ENCODE measurements at places on chromosomes 13 and 19.

- no peak for DNase-seq
Measured at GRCh38 chr13:25175431-25175830, 3.3 kb upstream of the AMER2 start.

GRCh38 chr19:38044267-38045111, 137.5 kb downstream of the SIPA1L3 start:
- no peak for DNase-seq

GRCh38 chr13:55073000-55073399, 2044.4 kb downstream of the OLFM4 start:
- DNase-seq = no peak

- peak; percentile 59 for DNase-seq
Measured at GRCh38 chr19:5790559-5791520, at the start of gene DUS3L. DUS3L (minus strand) TSS chr19:5791163; CDS start chr19:5791141, 22 bp downstream.

DNA sequence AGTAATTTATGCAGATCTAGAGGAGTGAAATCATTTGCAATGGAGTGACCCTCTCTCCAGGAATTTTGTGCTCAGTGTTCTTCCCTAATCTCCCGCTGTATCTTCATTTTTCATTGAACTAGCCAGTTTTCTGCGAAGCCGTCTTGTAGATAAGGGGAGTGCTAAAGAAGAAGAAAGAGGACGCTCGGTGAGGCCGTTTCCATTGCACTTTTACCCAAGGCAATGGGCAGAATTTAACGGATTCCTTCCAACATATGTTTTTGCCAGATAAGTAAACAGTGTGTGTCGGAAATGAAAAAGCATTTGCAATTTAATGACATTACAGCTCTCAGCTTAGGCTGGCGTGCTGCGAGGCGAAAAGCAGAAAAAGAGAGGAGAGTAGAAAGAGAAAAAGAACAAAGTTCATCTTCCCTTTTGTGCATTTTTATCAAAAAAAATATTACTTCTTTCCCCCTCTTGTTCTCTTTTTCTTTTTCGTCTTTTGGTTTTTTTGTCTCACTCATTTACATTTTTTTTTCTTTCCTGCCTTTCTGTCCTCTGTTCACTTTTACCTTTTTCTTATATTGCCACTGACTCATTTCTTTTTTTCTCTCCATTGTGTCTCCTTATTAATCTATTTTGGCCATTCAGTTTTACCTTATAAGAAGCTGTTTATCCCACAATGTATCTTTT, 49.9 kb downstream of the SOX21 start:
- DNase-seq = no peak

DNA sequence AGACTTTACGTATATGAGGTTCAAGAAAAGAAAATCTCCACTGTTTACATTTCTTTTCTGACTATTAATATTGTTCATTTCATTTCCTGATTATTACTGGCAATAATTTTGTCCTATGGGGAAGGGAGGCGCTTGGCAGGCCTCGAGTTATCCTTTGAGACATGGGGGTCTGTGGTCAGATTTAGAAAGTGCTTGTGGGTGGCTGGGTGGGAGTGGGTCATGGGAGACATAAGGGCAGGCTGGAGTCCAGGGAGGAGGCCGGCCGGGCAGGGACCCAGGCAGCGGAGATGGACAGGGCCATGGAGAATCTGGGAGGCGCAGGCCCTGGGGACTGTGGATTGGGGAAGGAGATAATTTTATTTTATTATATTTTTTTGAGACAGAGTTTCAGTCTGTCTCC, 40.1 kb downstream of the LTBP4 start:
- DNase-seq = no peak

DNA sequence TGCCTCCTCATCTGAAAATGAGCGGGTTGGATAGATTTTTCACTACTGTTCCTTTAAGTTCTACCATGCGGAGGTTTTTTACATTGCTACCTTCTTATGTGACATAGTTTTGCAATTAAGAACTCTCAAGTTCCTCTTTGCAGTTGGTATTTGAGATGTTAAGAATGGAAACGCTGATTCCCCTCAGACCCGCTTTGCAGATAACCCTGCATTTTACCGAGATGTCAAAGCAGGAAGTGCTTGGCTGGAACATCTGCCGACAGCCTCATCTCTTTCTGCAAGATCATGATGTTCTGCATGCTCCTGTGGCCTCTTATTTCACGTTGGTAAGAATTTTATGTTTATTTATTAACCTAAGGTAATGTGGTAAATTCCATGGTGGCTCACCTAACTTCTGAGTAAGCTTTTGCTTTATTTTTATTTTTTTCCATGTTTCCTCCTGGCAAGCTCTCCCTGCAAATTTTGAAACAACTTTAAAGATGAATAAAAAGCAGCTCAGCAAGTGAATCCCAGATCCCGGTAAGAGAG, 22.5 kb downstream of the PABPC3 start:
- DNase-seq = no peak

GRCh38 chr13:49146950-49147355, 73.2 kb upstream of the MLNR start:
- DNase-seq = no peak

DNA sequence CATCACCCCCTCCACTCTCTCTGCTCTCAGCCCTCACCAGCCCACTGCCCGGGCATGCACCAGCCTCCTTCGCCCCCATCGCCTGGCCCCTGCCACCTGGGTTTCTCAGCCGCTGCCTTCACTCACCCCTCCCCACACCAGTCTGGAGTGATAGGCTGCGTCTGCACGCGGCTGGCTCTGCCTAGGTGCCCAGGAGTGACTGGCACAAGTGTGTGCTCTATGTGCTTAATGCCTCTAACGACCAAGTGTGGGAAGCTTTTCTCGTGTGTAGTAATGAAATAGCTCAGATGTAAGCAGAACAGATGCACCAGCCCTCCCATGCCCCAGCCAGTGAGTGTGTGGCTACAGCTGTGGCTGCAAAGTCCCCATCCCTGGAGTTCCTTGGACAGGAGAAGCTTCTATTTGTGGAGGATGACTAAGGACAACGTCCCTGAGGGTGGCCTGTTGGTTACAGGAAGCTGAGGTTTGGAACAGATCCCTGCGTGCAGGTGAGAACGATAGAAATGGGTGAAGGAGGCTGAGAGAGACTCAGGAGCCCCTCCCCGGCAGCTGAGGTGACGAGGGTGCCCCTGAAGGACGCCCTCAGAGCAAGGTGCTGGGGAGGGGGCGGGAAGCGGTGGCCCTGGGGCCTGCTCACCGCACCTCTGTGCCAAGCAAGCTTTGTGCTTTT, 35.6 kb downstream of the ATP11A start:
- no peak for DNase-seq

- no peak for DNase-seq
Measured at GRCh38 chr13:65347420-65348030, 1882.6 kb downstream of the PCDH9 start.

DNA sequence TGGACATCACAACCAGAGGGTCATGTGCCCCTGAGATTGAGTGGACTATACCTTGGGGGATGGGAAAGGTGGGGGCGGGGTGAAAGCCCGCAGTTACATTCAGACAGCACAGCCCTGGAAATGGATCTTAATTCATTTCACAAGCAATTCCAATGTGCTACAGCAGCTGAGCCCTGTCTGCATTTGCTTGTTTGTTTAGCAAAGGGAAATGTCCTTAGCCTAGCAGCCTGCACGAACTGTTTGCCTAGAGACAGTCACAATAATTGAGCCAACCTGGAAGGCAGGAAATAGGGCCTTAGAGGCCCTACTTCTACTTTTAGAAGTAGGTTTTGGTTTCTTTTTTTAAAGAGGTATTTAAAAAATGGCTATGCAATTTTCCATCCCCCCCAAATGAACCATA, 177.3 kb upstream of the KL start:
- no peak for DNase-seq

All from NCI-H187 treated with DMSO at 0.1 percent for 48 hours (cell line).